ENCODE measurements at places on chromosomes 1 and 21.

DNA sequence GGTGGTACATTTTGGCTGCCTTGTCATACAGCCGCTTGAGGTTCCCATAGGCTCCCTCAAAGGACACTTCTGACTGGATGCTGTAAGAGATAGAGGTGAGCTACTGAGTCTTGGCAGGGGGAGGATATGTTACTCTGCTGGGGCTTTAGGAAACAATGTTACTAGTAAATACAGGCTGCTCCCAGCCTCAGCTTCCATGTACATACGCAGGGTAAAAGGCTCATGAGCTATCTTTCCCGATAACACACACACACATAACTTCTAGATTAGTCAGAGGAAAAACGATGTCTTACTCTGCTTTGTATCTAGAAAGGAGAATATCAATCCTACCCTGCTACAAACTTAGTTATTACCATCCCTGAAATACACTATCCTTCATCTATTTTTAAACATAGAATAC, 14.3 kb downstream of the SMG5 start:
- DNase-seq: no peak

DNA sequence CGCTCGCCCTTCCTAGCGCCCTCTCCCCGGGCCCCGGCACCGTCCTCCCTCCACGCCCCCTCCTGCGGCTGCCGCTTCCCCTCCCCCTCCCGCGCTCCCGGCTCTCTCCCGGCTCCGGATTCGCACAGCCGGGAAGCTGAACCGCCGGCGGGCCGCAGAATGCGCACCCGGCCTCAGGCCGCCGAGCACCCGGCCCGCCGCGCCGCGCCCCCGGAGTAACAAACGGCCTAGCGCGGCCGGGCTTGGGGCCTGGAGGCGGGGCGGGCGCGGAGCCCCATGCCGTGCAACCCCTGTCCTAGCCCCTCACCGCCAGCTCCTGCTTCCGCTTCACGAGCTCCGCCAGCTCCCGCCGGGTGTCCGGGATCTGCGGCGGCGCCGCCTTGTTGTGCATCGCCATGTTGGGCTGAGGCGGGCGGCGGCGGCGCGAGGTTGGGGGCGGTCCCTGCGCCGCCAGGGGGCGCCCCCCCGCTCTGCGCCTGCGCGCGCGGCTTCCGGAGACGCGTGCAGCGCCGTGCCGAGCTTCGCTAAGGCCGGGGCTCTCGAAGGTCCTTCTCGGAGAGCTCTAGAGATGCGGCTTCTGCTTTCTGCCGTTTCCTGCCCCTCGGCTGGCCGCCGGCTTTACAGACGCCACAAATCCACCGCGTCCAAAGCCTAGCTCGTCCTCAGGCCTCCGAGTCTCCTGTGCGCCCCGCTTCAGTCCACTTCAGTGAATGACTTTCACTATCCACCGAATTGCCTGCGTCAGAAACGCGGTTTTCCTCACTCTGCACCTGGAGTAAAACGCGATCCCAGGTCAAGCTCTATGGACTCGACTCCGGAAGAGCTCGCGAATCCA, at the start of gene MEAF6:
MEAF6 (minus strand) TSS at position 417 of the 835 bp plus-strand sequence; CDS start at position 397, 20 bp downstream.
- DNase-seq: peak; percentile 90

DNA sequence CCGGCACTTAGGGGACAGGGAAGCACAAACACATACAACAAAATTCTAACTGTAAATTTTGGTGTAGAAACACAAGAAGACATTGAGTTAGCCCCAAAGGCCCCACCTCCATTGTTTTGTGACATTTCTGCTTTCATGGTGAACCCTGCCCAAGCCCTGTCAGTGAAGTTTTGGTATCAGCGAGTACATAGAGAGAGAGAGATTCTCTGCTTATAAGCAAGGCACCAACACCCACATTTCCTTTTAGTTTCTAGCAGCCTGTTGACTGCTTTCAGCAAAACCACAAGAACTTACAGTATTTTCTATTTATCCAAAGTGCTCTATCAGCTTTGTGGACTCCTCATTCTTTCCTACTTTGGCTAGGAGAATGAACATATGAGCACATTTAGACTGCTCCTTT, 24.0 kb downstream of the ZNF124 start:
- DNase-seq: no peak

GRCh38 chr1:195738966-195739650, 869.1 kb downstream of the KCNT2 start:
- DNase-seq: no peak

GRCh38 chr21:45835301-45836267, 146.0 kb upstream of the COL6A1 start:
- no peak for DNase-seq

DNA sequence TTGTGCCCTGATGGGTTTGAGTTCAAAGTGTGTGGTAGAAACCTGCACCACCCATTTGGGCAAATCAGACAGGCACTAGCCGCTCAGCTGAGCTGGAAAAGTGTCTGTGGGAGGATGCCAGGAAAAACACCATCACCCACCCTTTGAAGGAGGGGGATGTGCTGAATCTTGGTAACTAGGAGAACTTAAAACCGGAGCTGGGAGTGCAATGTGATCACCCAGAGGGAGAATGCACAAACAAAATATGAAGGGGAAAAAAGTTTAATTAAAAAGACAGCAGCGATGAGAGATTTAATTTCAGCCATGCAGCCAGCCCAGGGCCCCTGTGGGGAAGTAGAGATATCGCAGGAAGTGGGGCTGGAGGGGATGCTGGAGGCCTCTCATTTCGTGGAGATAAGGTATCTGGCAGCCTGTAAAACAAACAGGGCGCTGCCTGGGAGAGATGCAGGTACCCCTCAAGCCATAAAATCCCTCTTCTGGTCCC, 86.8 kb upstream of the BCAR3 start:
- DNase-seq: no peak

DNA sequence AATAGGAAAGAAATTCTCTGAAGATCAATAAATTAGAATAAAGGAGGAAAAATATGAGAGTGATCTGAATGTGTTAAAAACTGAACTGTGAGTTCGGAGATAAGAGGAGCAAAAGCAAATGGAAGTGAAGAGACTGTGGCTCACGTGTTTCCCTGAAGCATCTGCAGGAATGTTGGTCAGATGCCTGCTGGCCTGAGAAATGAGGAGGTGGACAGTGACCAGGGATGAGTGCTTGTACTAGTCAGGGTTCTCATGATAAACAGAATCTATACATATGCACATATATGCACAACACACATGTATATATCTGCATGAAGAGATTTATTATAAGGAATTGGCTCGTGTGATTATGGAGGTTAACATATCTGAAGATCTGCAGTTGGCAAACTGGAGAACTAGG, 103.4 kb upstream of the TIAM1 start:
- no peak for DNase-seq

- DNase-seq: no peak
Measured at GRCh38 chr21:33666153-33666552, 23.9 kb downstream of the ITSN1 start.

DNA sequence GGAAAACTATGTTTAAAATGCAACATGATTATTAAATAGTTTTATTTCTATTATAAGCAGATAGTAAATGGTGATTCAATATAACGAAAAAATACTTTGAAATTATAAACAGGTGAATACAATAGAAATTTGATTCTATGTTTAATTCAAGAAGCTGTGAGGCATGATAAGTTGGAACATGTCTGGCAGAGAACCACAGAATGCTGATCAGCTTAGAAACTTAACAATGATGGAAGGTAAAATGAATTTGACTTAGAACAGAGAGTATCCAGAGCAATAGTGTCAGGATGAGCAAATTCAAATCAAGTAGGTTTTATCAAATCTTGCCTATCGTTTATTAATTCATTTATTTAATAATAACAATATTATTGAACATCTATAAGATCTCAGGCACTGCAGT, 83.4 kb upstream of the ADGRL4 start:
- DNase-seq: no peak

DNA sequence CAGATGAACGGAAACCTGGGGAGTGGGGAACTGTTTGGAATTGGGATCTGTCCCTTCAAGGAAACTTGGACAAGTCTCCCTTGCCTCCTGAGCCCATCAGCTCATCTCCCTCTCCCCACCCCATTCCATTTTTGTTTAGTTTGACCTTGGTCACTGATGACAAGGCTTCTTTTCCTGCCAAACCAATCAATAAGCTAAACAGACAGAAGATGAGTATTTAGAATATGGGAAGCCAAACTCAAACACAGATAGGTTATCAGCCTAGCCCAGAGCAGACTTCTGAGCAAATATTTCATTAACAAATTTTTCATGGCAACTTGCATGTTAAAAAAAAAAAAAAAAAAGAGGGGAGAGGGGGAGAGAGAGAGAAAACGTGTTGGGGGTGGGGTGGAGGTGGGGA, 337.2 kb upstream of the PROX1 start:
- DNase-seq: no peak

DNA sequence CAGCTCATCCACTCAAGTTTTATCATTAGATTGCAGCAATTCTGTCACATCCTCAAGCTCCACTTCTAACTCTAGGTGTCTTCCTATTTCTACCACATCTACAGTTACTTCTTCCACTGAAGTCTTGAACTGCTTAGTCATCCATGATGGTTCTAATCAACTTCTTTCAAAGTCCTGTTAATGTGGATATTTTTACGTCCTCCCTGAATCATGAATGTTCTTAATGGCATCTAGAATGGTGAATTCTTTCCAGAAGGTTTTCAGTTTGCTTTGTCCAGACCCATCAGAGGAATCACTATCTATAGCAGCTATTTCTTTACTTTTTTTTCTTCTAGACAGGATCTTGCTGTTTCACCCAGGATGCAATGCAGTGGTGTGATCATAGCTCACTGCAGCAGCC, 78.0 kb upstream of the RNPC3 start:
- no peak for DNase-seq

DNA sequence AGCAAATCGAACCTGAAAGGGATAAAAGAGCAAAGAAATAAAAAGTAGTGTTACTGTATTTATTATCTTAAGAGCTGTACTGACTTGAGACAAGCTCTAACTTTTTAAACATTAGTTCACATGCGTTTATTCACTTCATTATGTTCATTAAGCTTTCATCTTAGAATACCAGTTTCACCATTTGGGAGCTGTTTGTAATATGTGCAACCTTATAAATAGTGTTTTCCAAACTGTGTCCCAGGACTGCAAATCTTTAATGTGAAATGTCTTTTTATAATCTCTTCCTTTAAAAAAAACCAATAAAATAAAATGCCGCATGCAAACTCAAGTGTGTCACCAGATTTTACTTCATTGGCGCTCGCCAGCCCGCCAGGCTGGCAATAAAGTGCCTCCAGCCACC, 28.3 kb downstream of the LGALS8 start:
- no peak for DNase-seq

DNA sequence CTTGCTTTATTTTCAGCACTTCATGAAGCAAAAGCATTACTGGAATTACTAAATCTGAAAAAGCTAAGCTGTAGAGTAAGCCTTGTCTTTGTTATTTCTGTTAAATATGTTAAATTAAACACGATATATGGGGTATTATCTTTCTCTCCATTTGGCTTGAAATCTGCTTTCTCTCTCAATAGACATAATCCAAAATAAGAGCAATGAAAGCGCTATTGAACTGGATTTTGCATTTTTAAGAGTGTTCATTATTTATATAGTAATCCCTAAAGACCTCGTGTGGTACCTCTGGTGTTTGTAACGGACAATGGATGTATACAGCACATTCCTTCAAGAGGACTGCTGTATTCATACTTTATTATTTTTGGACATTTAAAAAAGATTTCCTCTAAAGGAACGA, 91.5 kb upstream of the KCNE2 start:
- no peak for DNase-seq

- no peak for DNase-seq
Measured at GRCh38 chr1:84603941-84604830, 29.9 kb upstream of the CTBS start.

- no peak for DNase-seq
Measured at GRCh38 chr1:242239398-242239797, 240.5 kb upstream of the MAP1LC3C start.

DNA sequence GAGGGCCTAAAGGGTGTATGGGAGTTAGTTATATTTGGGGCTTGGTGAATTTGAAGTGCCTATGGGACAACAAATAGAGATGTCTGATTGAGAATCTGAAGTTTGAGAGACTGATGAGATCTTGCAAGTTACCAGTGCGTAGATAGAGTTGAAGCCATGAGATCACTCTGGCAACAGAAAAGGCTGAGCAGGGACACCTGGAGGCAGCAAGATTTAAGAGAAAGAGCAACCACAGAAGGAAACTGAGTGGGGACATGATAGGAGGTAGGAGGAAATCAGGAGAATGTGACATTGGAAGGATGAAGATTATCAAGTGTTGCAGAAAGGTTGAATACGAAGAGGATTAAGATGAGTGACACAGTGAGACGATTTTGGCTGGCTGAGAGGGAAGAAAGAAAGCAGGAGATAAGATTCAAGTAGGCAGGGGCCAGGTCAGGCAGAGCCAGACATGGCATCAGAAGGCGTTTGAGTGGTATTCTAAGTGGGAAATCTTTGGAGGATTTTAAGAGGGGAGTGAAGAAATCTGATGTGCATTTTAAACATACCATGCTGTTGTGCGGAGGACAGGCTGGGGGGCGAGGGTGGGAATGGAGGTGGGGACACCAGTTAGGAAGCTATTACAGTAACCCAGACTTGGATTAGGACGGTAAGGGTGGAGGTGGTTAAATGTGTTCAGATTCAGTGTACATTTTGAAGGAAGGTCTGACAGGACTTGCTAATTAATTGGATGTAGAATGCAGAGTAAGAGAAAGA, 3.0 kb upstream of the MPL start:
- no peak for DNase-seq

GRCh38 chr1:184792450-184792969, 37.9 kb upstream of the EDEM3 start:
- DNase-seq: no peak

- no peak for DNase-seq
Measured at GRCh38 chr1:24765308-24765988, 20.2 kb downstream of the CLIC4 start.

DNA sequence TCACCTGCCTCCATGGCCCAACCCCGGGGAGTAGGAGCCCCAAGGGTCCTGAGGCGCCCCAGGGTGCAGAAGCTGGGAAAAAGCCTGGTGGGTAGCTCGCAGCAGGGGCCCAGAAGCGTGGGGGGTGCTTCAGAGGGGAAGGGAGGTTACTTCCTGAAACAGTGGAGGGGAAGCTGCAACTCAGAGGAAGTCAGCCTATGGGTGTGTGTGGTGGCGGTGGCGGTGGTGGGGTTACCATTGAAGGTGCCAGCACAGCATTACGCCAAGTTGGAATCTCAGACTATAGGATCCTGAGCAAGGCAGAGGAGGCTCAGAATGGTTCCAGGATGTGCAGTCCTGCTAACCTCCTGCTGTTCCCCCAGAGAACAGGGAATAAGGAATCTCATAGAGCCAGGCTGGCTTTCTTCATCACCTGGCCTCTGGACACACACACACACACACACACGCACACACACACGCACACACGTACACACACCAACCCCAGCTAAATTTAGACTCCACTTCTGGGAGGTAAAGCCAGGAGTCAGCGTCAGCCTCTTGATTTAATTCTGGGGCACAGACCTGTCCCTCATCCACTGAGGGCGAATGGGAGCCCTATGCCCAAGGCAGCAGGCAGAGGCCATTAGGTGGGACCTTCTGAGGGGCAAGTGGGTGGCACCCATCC, 1.3 kb downstream of the DENND4B start:
- peak; percentile 69 for DNase-seq

DNA sequence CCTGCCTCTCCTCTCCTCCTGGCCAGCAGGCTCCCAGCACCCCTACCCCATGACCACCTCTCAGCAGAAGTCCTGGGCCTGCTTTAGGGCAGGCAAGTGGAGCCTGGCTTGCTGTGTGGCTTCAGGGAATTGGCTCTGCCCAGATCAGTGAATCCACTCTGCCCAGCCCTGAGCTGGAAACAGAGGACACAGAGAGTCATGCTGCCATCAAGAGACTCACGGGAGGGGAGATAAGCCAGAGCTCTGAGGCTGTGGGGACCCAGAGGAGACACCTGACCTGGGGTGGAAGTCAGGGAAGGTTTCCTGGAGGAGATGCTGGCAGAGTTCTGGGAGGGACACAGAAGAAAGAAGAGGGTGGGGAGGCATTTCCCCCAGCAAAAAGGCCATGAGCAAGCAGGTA, 54.2 kb downstream of the GLIS1 start:
- no peak for DNase-seq

All from GM06990 (cell line).